ENCODE measurements at places on chromosomes 12 and 14.

GRCh38 chr12:3106579-3106978 is 29.4 kb downstream of the TSPAN9 start:
- DNase-seq: no peak

DNA sequence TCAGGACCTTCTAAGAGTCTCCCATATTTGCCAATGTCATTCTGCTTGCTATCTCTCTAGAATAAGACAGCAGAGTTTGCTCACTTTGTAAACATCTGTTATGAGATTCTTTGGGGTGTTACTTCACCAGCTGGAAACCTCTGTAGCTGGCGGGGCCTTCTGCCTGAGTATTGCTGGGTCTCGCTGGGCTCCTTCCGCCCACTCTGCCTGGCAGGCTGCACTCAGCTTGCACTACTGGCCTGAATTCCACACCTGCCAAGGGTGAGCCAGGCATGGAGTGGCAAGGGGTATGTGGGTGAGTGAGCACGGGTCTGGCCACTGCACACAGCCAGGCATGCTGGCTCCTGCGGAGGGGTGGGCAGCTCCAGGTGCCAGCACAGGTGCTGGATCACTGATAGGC is 267.3 kb upstream of the PDE3A start:
- DNase-seq: no peak

DNA sequence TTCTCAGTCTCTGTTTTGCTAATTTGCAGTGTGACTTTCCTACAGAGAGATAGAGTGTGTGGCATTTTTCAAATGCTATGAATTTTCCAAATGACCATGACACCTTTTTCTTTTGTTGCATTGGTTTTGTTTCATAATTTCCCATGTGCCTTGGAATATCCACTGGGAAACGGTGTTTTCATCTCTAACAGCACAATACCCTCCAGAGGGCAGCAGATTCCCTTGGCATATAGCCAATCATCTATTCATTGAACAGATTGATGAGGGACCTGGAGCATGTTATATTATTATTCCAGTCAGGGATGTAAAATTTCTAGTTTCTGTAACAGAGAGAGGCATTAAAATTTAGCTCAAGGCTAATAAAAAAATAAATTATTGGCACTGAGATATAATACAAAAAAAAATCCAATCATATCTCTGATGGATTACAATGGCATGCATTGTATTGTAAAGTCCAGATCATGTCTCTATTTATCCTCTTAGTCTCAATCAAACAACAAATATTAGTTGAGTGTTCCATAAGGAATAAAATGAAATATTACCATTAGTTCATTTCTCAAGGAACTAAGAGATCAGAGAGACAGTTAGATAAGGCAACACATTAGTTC is 29.6 kb upstream of the NTN4 start:
- DNase-seq: no peak

- no peak for DNase-seq
These were observed 9.3 kb downstream of the ANKRD33 start for GRCh38 chr12:51897181-51897580.

- DNase-seq: no peak
These were observed 68.5 kb downstream of the PKP2 start for GRCh38 chr12:32828120-32828519.

- no peak for DNase-seq
These were observed 21.0 kb downstream of the PAH start for GRCh38 chr12:102896067-102896466.

DNA sequence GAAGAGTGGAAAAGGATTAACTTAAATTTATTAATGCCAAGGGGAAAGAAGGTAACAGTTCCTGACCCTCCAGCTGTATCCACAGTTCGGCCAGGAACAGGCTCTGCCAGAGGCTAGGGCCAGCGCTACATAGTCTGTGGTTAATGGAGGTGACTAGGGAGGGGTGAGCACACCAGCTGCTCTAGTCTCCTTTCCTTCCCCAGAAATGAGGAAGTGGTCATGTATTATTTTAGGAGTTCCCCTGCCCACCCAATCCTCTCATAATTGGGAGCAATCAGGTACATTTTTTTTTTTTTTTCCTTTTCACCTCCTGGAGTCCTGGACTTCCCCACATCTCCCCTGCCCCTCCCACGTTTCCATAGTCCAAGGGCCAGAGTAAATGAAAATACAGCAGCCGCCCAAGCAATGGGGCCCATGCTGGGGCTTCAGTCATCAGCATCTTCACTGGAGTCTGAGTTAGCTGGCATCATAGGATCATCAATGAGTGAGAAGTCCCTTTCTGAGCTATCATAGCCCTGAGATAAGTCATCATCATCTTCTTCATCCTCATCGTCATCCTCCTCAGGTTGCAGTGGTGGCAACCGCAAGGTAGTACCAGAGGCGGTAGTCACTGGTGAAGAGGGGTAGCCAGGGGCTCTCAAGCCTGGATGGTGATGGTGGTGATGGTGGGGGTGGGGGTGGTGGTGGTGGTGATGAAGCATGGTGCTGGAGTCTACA is 1.5 kb upstream of the SUPT16H start:
- no peak for DNase-seq

DNA sequence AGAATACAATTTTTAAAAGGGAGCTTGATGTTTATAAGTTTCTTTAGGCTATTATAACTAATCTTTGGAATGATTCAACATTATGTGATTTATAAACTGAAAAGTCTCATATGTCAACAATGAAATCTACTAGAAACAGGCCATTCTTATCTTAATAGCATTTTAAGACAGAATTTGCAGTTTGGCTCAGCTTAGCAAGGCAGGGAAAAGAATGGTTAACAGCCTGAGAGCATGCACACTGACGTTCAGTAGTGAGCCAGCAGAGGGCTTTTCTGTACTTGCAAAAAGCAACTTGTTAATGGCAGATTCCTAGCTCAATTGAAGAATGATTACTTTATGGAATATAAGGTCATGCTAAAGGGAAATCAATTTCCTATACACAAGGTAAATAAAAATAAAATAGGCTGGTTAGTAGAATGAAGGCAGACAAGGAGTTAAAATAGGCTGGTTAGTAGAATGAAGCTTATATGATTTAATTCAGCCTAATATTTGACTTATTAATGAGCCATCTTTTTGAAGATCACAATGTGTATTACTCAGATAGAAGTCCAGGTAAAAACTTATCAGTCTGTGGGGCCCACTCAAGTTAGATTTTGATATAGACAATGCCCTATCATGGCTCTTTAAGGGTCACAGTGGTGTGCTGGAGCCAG is 95.9 kb downstream of the OTOGL start:
- DNase-seq: no peak

- DNase-seq: no peak
These were observed 422.3 kb downstream of the VRK1 start for GRCh38 chr14:97219431-97220017.

DNA sequence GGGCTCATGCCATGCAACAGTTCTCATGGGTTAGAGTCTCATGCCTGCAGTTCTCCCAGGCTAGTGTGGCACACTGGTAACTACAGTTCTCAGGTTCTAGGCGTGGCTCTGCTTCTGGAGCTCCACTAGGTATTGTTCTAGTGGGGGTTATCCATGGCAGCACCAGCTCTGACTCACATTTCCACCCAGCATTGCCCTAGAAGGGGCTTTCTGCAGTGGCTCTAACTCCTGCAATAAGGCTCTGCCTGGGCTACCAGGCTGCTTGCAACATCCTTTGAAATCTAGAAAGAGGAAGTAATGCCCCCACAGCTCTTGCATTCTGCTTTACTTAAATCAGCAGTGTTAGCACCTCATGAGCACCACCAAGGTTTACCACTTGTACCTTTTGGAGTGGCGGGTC is 220.3 kb upstream of the ARID2 start:
- no peak for DNase-seq

DNA sequence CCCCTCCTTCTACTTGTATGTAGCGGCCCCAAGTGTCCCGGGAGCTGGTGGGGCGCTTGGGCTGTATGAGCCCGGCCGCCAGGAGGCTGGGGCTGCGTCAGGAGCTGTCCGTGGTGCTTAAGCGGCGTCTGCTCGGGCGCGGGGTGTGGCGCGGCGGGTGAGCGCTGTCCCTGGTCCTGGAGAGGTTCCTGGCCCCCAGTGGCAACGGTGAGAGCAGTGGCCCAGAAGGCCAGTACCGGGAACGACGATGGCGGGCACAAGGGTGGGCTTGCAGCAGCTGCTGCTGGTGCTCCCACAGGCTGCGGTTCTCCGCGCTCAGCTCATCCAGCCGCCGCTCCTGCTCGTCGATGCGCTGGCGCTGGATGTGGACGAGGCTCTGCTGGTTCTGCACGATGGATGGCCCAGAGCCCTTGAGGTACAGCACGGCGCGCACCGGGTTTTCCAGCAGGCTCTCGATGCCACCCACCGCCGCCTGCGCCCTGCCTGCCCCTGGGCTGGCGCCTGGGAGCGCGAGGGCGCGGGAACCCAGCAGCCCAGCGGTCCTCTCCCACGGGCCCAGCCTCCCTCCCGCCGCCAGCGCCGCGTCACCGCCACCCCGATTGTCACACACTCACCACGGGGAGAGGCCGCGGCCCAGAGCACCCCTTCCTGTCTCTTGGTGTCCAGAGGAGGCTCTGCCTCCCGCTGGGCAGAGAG is 41.9 kb upstream of the FKBP4 start:
- DNase-seq: peak; percentile 55

DNA sequence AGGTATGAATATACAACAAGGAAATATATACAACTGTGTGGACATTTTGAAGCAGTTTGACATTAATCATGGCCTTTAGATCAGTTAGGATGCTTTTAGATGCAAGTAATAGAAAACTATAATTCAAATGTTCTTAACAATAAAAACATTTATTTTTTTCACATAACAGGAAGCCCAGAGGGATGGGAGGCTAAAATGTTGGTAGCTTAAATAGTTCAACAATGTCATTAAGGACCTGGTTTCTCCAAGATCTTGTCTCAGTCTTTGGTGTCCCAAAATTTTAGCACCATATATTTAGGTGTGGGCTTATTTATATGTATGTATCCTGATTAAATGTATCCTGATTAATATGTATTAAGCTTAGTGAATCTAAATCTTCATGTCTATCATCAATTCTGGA is 292.4 kb downstream of the NUAK1 start:
- DNase-seq: no peak

- DNase-seq: no peak
These were observed 55.0 kb downstream of the C14orf132 start for GRCh38 chr14:96094211-96094610.

DNA sequence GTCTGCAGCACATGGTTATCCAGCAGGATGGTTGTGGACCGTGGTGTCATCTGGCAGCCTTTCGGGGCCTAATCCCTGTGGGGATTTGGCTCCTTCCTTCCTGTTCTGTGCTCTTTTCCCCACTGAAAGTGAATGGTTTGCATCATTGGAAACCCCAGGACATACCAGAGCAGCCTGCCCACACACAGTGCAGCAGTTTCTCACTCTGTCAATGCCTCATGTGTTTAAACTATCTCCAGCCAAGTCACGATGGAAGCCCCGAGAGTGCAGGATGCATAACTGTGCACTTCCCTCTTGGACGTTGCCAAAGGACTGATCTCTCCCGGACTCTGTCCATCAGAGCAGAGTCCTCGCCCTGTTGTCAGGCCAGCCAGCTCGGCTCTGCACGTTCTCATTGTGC is 29.0 kb upstream of the AMN start:
- no peak for DNase-seq

DNA sequence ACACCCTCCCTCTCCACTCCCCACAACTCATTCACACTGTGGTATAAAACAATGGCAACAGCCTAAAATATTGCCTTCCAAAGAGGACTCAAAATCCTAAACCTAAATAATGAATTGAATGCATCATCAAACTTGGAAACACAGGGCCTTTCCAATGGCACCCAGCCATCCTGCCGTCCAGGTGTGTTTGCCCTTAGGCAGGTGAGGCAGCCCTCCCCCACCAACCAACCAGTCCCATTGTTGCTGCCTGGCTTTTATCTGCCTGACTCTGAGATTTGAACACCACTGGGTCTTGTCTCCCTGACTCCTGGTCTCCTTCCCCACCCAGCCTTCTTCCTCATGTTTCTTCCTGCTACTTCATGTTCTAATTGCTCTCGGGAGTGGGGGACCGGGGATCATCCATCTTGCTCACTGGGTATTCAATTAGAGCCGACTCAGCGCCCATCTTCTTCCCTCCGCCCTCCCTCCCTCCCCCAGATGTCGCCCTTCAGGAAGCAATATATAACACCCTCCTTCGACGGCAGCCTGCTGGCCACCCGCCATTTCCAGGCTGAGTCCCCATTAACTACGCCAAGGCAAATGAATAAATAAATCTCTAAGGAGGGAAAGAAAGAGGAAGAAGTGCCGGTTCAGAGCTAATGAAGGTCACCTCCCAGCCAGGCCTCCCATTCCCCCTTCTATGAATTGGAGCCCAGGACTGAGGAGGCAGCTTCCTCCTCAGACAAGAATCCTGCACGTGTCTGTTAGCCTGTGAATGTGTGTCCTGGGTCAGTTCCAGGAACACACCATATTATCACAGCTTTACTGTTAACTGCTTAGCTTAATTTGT is 36.3 kb upstream of the NTF3 start:
- DNase-seq: no peak

DNA sequence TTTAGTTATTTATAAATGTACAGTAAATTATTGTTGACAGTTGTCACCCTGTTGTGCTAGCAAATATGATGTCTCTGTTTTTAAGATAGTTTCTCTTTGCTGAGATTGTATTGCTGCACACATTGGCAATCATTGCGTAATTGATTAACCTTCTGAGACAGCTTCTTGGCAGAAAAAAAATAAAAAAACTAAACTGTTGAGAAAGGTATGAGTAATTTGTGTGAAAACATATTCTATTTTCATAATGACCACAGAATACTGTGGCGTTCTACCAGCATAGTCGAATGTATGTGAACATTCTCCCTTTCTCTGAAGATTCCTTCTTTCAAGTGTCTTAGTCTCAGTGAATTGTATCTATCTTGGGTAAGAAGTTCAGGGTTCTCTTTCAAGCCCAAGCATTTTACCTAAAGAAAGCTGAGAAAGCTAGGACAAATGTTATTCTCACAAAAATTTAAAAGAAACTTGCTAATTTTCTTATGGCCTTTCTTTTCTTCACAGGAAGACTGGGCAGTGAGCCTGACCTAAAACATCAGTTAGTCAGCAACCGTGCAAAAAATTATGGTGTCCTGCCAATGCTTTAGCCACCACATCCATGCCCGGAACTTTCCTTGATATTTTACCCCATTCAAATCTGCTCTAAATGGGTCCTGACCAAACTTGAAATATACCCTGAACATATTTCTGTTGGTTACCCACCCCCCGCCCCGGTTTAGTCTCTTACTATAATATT is 69.0 kb upstream of the REP15 start:
- DNase-seq: no peak

- no peak for DNase-seq
These were observed 11.1 kb upstream of the MARK3 start for GRCh38 chr14:103374121-103374520.

DNA sequence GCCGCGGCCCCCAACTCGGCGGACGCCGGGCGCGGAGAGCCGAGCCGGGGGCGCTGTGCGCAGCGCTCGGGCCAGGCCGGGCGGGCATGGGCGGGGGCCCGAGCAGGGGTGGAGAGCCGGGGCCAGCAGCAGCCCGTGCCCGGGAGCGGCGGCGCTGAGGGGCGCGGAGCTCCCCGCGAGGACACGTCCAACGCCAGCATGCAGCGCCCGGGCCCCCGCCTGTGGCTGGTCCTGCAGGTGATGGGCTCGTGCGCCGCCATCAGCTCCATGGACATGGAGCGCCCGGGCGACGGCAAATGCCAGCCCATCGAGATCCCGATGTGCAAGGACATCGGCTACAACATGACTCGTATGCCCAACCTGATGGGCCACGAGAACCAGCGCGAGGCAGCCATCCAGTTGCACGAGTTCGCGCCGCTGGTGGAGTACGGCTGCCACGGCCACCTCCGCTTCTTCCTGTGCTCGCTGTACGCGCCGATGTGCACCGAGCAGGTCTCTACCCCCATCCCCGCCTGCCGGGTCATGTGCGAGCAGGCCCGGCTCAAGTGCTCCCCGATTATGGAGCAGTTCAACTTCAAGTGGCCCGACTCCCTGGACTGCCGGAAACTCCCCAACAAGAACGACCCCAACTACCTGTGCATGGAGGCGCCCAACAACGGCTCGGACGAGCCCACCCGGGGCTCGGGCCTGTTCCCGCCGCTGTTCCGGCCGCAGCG is 639 bp downstream of the FZD10 start:
- no peak for DNase-seq

Measured in stimulated activated CD4-positive, alpha-beta T cell treated with anti-CD3 and anti-CD28 coated beads, Interleukin-1b, Interleukin-23, amount 100 ng/mL, for 1 hour (primary cell).